ENCODE measurements at places on chromosomes 11 and 22.

- peak; percentile 31 for DNase-seq
Measured at GRCh38 chr11:106466521-106467080, 389.1 kb downstream of the AASDHPPT start.

- DNase-seq = no peak
Measured at GRCh38 chr11:6542727-6543126, 45.6 kb downstream of the DNHD1 start.

GRCh38 chr11:63840356-63841060, 1.6 kb downstream of the MARK2 start:
- DNase-seq = no peak

- no peak for DNase-seq
Measured at GRCh38 chr11:115155978-115156377, 348.2 kb downstream of the CADM1 start.

DNA sequence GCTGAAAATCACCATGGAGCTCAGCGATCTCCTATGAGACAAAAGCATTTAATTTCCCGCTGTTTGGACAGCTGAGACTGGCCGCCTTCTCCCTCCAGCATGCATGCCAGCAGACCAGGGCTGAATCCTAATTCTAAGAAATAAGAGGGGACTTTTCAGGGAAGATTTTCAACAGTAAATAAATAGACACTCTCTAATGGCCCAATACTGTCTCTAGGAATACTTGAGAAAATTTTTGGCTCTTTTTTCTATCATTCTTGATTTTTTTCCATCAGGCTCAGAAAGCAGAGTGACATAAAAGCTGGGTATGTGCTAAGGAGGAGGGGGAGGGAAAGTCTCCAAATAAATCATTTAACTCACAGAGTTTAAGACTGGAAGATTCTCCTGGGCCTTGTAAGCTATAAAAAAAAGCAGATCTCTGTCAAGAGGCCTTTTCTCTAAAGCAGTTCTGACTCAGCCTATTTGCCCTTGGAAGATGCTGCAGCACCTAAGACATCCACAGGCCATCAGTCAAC, 17.6 kb upstream of the SPON1 start:
- no peak for DNase-seq

- DNase-seq = no peak
Measured at GRCh38 chr11:69080257-69080995, 31.7 kb downstream of the TPCN2 start.

DNA sequence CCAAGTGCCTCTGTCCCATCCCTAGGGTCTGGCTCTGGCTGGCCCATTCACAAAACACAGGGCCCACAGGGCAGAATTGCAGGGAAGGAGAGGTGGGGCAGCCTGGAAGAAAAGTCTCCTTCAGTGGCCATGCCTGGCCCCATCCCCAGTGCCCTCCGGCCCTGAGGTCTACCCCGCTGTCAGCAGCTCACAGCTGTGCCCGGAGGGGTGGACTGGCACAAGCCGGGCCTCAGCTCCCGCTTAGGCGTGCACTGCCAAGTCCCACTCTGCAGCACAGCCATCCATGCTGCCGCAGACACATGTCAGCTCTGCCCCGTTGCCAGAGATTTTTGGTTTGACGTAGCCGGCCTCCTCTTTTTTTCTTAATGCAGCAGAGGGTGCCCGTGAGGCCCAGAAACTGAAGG, 3.9 kb upstream of the SCN2B start:
- peak; percentile 41 for DNase-seq

GRCh38 chr11:67060111-67060522, 3.5 kb downstream of the RHOD start:
- no peak for DNase-seq

DNA sequence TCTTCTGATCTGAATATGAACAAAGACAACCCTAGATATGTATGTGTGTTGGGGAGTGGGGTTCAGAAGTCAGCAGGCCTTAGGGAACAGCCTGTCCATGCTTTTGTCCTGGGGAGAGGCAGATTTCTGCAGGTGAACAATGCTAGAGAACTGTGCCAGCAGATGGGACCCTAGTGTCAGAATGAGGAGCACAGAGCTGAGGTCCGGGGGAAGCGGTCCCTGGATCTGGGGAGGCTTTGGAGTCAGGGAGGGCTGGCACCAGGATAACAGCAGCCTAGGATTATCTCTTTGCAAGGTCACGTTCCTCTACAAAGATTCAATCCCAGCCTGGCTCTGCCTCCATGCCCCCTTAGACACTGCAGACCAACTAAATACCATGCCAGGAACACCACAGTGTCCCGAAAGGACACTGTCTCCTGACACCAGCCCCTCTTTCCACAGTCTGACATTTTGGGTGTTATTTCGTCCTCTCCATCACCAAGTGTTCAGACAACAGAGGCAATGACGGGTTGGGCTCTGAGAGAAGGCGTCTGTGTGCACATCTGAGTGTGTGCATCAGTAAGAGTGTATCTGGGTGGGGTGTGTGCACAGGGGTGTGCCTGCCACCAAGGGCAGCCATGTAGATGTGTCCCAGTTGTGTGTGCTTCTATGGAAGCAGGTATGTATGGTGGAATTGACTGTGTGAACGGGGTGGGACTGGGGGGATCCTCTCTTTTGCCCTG, 43.5 kb downstream of the EIF3F start:
- DNase-seq = no peak

DNA sequence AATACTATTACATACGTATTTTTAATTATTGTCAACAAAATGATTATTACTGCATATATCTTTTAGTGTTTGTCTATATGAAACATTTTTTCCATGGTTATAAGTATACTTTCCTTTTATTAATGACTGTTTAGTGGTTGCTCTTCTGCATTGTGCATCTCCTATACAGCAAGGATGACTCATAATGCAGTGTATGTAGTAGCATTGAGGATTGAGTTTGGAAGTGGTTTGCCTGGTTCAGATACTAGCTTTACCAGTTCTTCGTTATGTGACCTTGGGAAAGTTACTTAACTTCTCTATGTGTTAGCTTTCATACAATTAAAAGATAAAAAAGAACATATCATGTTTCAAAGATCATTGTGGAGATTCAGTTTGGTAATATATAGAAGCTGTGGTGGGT, 44.1 kb downstream of the CHORDC1 start:
- no peak for DNase-seq
